CD4-positive, alpha-beta T cell (primary cell): ENCODE measurements at places on chromosomes 7 and 10. TPM values are rescaled to one million over a fixed set of nuclear protein-coding genes. Genes with fewer than 3 reads are reported as not detected.

- H3K4me1 ChIP-seq = no peaks in the 10 kb centered on the region
- no peaks in the 10 kb centered on the region for H3K36me3 ChIP-seq
- no peak overlapping the region for H3K4me3 ChIP-seq
- no peak for DNase-seq
- H3K27ac ChIP-seq = no peak overlapping the region
Measured at GRCh38 chr7:37643876-37644275, 39.7 kb upstream of the GPR141 start.

The WNT16 gene
- not detected for total RNA-seq

The CDHR1 gene
- total RNA-seq = 0.74 TPM

DNA sequence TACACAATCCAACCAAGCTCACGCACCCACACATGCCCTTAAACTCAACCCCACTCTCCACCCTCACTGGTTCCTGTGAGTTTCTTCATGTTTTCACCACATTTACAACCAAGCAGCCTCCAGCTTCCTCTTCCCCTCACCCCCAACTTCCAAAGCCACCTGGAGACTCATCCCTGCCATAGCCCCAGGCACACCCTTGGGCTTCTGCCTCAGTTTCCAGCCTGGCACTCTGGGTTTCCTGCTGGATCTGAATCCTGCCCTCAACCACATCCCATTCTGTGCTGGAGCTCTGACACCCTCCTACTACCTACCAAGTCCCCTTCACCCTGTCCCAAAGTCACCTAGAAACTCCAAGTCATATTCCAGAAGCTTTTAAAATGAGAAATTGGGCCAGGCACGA lies 29.4 kb downstream of the CCDC3 start:
- H3K4me1 ChIP-seq = no peaks in the 10 kb centered on the region
- H3K27me3 ChIP-seq = no peaks in the 10 kb centered on the region
- H3K36me3 ChIP-seq = no peaks in the 10 kb centered on the region
- no peak overlapping the region for H3K4me3 ChIP-seq

- H3K4me3 ChIP-seq = no peak overlapping the region
- H3K4me1 ChIP-seq = no peaks in the 10 kb centered on the region
- H3K27ac ChIP-seq = no peak overlapping the region
- H3K36me3 ChIP-seq = no peaks in the 10 kb centered on the region
- DNase-seq = no peak
Measured at GRCh38 chr7:74129887-74130286, 44.3 kb upstream of the EIF4H start.

The WDR86 gene
- 6.2 TPM for total RNA-seq

GRCh38 chr7:30315589-30315988 lies 31.2 kb downstream of the ZNRF2 start:
- no peak for DNase-seq
- H3K36me3 ChIP-seq = no peaks in the 10 kb centered on the region
- H3K27ac ChIP-seq = no peak overlapping the region
- H3K4me1 ChIP-seq = peaks cover 5% of the 10 kb centered on the region
- no peak overlapping the region for H3K4me3 ChIP-seq
- no peaks in the 10 kb centered on the region for H3K27me3 ChIP-seq

DNA sequence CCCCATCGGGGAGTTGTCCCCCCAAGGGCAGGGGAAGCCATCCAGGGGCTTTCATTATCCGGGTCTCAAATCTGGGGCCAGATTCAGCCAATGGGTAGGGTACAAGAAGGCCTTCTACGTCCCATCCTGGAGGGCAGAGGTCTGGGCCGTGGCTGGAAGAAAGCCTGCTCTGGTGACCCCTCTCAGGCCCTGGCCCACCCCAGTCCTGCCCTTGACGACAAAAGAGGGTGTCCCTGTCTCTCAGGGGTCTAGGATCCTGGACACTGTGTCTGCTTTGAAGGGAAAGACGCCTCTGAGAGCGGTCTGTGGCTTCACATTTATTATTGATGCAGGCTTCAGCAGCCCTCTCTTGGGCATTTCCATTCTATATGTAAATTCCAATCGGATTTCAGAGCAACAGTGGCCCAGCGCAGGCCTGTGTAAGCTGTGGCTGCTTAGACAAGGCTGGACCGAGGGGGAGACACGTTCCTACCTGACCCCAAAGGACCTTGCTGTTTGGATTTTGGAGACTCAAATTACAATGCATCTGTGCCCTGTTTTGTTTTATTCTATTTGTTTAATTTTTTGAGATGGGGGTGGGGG lies 83.2 kb upstream of the BAIAP2L1 start:
- no peaks in the 10 kb centered on the region for H3K36me3 ChIP-seq
- no peak for DNase-seq
- peaks cover 3% of the 10 kb centered on the region for H3K27me3 ChIP-seq
- H3K27ac ChIP-seq = no peak overlapping the region
- H3K4me1 ChIP-seq = no peaks in the 10 kb centered on the region
- no peak overlapping the region for H3K4me3 ChIP-seq

DNA sequence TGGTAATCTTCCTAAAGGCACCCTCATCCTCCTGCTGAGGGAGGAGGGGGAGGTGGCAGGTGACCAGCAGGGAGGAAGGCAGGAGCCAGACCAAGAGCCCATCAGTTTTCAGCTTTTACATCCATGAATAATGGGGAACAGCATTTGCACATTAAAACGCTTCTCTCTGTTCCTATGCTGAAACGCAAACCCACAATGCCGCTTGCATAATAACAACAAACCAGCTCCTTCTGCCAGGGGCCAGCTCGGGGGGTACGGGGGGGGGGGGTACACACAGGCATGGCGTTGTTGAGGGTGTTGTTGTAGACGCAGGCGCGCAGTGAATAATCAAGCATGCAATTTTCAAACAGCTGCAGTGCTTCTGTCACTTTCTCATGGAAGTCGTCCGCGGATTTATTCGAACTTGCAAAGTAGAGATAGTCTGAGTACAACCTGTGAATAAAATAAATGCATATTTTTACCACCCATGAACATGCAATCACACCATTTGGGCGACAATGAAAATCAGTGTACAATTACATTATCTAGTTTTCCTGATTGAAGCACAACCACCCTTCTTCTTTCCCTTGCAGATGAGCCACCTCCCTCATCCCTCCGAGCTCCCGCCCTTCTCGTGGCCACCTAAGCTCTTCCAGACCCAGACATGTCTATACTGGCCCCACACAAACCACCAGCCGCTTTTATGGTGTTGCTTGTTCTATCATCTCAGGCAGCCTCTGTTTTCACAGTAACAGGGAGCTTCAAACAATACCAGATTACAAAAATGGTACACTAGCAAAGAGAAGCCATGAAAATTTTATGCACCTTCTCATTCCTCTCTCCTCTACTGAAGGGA lies 72.2 kb downstream of the CHST15 start:
- H3K27me3 ChIP-seq = no peaks in the 10 kb centered on the region
- no peaks in the 10 kb centered on the region for H3K36me3 ChIP-seq
- H3K27ac ChIP-seq = no peak overlapping the region
- no peak overlapping the region for H3K4me3 ChIP-seq
- H3K4me1 ChIP-seq = no peaks in the 10 kb centered on the region

- DNase-seq = no peak
- H3K27ac ChIP-seq = no peak overlapping the region
Measured at GRCh38 chr10:3255075-3255474, 82.5 kb upstream of the PITRM1 start.

- H3K36me3 ChIP-seq = no peaks in the 10 kb centered on the region
- H3K27ac ChIP-seq = no peak overlapping the region
- no peak for DNase-seq
- no peak overlapping the region for H3K4me3 ChIP-seq
- H3K4me1 ChIP-seq = no peaks in the 10 kb centered on the region
Measured at GRCh38 chr7:108409146-108409545, 47.1 kb downstream of the NRCAM start.

GRCh38 chr7:156842317-156842716 lies 50.7 kb downstream of the LMBR1 start:
- H3K4me3 ChIP-seq = no peak overlapping the region
- no peaks in the 10 kb centered on the region for H3K27me3 ChIP-seq
- H3K36me3 ChIP-seq = no peaks in the 10 kb centered on the region
- no peaks in the 10 kb centered on the region for H3K4me1 ChIP-seq

DNA sequence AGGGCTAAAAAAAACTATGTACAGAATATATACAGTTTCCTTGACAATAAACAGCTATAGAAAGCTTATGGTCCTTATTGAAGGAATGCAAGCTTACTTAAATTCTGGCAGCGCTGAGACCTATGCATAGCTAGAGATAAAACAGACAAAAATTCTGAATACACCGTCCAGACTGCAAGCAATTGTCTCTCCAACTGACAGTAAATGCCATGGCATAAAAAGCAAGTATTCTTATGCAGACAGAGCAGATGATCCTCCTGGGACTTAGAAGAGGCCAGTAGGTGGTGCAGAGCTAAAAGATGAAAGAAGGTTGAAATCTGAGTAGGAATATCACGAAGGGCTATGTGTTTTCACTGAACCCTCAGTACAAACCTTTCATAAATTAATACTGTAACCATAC lies 157.0 kb upstream of the CACNA2D1 start:
- DNase-seq = no peak
- H3K27me3 ChIP-seq = no peaks in the 10 kb centered on the region
- H3K27ac ChIP-seq = no peak overlapping the region
- H3K36me3 ChIP-seq = no peaks in the 10 kb centered on the region
- H3K4me1 ChIP-seq = no peaks in the 10 kb centered on the region

The WNT8B gene
- not detected for total RNA-seq

DNA sequence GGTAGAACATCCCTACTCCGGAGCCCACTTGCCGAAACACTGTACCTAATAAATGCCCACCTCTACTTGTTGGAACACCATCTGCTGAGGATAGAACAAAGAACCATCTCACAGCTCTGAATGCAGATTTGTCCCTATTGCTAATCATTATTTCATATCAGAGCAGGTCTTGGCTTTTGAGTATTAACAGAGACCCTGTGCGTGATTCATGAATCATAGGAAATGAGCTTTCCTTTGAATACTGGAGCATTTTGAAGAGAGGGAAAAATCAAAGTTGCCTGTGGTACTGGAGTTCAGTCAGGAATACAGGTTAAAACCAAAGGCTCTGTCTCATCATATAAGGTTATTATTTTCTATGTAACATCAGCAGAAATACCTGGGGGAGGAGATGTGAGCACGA lies 1132.3 kb downstream of the XPNPEP1 start:
- H3K4me3 ChIP-seq = no peak overlapping the region
- H3K27ac ChIP-seq = no peak overlapping the region

DNA sequence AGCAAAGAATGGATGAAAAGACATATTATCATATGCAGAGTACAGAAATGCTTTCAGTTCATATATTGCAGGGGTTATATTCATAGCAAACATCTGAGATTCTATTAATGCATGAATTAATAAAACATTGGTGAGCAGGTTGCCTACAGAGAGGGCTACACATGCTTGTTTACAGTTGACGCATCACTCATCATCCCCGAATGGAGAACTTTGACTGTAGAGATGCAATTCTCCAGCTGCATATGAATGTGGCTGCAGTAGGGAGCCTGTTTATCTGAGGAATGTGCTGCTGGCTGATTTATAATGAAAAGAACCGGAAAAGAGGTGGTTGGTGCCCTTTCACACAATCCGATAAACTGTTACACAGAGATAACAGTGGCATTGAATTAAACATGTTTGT lies 116.5 kb downstream of the GRM3 start:
- no peak for DNase-seq
- H3K27ac ChIP-seq = no peak overlapping the region
- H3K4me1 ChIP-seq = no peaks in the 10 kb centered on the region
- H3K36me3 ChIP-seq = no peaks in the 10 kb centered on the region

DNA sequence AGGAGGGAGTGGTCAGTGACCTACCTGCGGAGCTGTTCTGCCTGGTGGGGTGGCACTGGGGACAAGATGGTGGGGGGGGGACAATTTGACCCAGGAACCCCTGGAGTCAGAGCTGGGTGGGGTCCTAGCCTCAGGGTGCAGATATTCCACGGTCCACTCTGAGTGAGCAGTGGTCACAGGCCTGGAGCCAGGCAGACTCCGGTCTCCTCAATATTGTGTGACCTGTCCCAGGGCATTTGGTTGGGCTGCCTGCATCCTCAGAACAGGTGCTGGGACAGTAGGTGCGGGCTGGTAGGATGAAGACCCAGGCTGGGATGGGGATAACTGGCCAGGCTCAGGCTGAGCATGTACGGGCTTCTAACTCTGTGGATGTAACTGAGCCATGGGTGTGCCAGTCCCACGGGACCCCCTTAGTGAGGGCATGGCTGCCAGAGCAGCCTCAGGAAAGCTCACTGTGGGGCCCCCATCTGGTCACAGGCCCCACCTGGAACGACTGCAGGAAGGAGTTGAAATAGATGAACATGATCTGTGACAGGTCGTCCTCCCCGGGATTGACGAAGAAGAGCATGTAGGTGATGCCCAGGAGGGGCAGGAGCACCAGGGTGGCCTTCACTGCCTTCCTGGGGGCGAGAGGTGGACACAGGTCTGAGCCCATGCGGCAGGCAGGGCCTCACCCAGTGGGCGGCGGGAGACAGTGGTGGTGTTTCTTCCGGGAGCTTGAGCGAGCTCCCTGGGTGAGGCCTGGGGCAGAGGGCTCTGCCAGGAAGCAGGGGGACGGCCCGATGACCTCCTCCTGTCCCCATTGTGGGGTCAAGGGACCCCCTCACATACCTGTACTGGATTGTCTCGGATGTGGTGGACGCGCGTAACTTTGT lies 26.9 kb downstream of the CRHR2 start:
- H3K36me3 ChIP-seq = no peaks in the 10 kb centered on the region
- no peak overlapping the region for H3K4me3 ChIP-seq
- no peak overlapping the region for H3K27ac ChIP-seq
- H3K27me3 ChIP-seq = no peaks in the 10 kb centered on the region

The ACSL5 gene
- 11.4 TPM for total RNA-seq

The GPNMB gene
- not detected for total RNA-seq

DNA sequence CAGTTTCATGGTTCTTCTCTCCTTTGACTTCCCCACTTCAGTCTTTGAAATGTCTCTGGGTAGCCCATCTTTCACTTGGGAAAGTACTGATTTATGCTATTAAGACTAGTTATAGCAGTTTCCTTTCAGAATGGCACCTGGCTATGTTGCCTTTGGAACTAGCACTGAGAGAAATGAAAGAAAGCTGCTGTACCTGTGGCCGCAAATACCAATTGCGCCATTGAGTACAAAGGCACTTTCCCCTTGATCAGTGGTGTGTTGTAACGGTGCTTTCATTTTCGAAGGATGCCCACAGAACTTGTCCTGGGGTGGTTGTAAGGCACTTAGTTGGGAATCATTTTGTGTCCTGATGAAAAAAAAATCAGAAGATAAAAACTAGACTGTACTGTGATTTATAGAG lies 16.8 kb downstream of the BUB3 start:
- DNase-seq = no peak
- H3K27me3 ChIP-seq = no peaks in the 10 kb centered on the region
- H3K4me3 ChIP-seq = no peak overlapping the region
- H3K4me1 ChIP-seq = no peaks in the 10 kb centered on the region

DNA sequence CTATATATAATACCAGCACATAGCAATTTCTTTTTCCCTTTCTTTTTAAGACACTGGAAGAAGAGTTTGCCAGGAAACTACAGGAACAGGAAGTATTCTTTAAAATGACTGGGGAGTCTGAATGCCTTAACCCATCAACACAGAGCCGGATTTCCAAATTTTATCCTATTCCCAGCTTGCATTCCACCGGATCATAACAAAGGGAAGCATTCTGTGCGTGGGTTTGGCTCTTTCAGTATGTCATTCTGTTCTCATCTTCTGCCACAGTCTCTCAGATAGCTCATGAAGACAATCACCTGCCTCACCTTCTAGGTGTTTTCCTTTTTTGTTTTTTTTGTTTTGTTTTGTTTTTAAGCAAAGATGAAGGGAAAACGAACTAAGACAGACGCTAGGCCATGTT lies 58.6 kb downstream of the SLK start:
- peaks cover 77% of the 10 kb centered on the region for H3K36me3 ChIP-seq
- H3K27me3 ChIP-seq = no peaks in the 10 kb centered on the region
- DNase-seq = no peak
- no peak overlapping the region for H3K4me3 ChIP-seq
- no peak overlapping the region for H3K27ac ChIP-seq
- H3K4me1 ChIP-seq = no peaks in the 10 kb centered on the region

GRCh38 chr7:148481971-148482626 lies 108.5 kb upstream of the C7orf33 start:
- no peaks in the 10 kb centered on the region for H3K36me3 ChIP-seq
- H3K4me3 ChIP-seq = no peak overlapping the region
- no peaks in the 10 kb centered on the region for H3K27me3 ChIP-seq
- no peak for DNase-seq

The SPDYE2 gene
- total RNA-seq = 0.33 TPM
